HAP-1 (cell line): ENCODE measurements at places on chromosomes 16 and 17.

GRCh38 chr16:84600343-84601229, 17.3 kb downstream of the COTL1 start:
- no peak for DNase-seq

GRCh38 chr17:57721967-57722703, 23.0 kb downstream of the CCDC182 start:
- no peak for DNase-seq

DNA sequence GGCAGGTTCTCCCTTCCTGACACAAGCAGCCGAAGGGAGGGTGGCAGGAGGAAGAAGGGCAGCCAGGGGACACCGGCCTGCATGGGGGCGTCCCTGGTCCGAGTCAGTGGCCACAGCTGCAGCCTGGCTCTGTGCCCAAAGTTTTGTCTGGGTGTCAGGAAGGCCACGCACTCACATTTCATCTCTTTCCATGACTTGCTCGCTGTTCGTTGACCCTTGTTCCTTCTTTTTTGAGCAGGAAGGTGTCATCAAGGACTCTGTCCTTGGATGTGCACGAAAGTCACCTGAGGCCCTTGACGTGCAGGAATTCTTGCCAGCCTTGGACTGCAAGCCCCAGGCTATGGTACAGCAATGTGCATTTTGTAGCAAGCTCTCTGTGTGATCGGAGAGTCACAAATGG, 93.3 kb downstream of the TNFRSF13B start:
- DNase-seq, result no peak

DNA sequence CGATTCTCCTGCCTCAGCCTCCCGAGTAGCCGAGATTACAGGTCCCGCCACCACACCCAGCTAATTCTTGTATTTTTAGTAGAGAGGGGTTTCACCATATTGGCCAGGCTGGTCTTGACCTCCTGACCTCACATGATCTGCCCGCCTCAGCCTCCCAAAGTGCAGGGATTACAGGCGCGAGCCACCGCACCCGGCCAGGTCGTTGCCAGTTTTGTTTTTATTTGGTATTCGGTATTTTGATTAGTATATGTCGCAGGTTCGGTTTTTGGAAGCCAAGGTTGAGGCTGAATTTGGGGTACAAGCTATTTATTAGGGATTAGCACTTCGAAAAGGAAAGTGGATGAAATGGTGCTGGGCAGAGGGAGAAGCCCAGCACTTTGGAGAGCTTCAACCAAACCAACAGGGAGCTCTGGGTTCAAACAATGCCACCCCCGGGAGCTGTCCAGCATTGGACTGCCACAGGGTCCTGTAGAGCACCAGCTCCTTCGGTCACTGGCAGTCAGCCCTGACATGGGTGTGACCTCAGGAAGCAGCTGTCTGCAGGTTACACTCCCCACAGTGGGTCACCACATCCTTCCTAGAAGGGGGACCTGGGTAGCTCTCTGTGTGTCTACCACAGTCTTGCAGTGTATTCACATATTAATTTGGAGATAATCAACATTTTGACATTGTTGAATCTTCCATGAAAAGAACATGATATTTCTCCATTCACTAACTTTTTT, 1.5 kb upstream of the CLEC10A start:
- no peak for DNase-seq

DNA sequence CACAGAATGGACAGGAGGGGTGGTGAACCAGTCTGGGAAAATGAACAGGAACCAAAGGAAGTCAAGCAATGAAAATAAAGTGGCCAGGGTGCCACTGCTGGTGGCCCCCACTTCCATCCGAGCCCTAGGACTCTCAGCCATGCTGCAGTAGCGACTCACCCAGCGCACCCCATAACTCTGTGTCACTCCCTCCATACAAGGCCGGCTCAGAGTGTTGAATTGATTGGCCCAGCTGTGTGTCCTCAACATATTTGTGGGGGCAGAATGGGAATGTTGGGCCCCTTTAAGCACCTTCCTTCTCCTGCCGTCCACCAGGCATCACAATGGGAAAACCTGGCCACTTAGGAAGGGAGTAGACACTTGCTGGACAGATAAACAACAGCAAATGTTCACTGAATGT, 169.0 kb upstream of the SDK2 start:
- no peak for DNase-seq

GRCh38 chr16:59759296-59759695, 1025.2 kb upstream of the GOT2 start:
- DNase-seq, result no peak
